Hypothalamus (tissue), 51 donors: ENCODE measurements at places on chromosomes 4 and X.

GRCh38 chr4:39933671-39934590 lies 43.8 kb downstream of the PDS5A start:
- no peak for DNase-seq

- DNase-seq, result no peak
Measured at GRCh38 chr4:39609454-39609931, 29.2 kb downstream of the SMIM14 start.

GRCh38 chrX:154063234-154063633 lies 34.3 kb downstream of the MECP2 start:
- DNase-seq, result no peak

- no peak for DNase-seq
Measured at GRCh38 chr4:183409934-183410333, 34.5 kb upstream of the CDKN2AIP start.

- no peak for DNase-seq
Measured at GRCh38 chr4:90095000-90095399, 32.2 kb upstream of the CCSER1 start.

GRCh38 chr4:173121076-173121561 lies 47.5 kb upstream of the GALNT7 start:
- no peak for DNase-seq

DNA sequence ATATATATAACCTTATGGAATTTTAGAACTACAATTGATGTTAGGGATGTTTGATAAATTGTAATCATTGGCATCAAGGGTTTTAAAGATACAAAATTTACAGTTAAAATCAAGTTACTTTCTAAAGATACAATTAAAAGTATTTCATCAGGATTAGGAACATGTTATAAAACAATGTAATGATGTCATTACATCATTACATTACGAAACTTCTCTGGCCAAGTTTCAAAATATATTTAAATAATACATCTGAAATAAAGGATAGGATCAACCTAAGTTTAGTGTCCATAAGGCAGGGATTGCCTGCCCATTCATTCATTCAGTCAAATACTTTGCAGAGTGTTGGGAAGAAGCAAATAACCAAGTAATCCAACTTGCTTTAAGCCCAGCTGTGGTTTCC lies 75.1 kb downstream of the TENM3 start:
- no peak for DNase-seq
